ENCODE measurements at places on chromosomes 12 and 14.

DNA sequence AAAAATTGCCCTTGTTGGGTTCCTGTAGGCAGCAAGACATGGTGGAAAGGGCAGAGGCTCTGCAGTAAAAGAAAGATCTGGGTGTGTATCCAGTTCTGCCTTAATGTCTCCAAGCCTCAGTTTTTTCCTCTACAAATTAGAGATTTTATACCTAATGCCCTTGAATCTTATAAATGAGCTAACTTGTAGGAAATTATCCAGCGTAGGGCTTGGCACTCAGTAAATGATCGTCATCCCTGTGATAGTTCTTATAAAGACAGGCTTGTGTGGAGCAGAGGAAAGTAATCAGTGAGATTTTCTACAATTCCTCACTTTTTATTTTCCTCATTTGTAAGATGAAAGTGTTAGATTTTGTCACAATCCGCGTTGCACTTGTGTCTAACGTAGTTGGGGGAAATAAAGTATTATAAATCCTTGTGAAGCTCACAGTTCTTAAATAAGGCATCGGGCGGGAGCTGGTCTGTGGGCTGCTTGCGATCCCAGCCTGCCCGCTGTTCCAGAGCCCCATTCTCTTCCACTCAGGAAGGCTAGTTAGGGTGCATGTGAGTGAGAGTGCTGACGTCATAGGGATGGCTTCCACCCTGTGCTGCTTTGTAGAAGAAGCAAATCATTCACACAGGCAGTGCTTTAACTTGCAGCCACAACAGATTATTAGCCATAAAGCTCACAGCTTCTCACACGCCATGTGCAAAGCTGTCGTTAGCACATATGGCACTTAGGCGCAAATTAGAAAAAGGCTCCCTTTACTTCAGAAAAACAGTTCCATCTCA is 87.6 kb downstream of the EML1 start:
- no peak for DNase-seq

DNA sequence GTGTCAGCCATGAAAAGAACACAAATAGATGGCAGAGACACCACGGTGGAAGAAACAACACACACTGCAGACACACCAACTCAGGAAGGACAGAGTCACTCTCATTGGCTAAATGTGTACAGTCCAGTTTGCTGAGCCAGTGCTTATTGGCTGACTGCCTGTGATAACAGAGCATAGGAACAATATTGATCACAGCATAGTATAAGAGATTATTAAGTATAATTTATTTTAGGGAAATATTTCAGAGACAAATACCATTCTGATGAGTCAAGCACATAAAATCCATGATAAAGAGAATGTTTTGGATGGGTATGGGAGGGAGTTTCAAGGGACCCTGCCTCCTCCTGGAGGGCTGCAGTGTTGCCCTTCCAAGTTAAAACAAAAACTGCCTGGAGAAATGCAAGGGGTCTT is 50.9 kb downstream of the BTG1 start:
- DNase-seq, result no peak

GRCh38 chr12:131008131-131008912 is 54.6 kb downstream of the ADGRD1 start:
- DNase-seq, result no peak

GRCh38 chr14:30299915-30300314 is 259.0 kb upstream of the G2E3 start:
- no peak for DNase-seq

- DNase-seq, result no peak
Measured at GRCh38 chr12:32549675-32550079, 129.4 kb upstream of the DNM1L start.

DNA sequence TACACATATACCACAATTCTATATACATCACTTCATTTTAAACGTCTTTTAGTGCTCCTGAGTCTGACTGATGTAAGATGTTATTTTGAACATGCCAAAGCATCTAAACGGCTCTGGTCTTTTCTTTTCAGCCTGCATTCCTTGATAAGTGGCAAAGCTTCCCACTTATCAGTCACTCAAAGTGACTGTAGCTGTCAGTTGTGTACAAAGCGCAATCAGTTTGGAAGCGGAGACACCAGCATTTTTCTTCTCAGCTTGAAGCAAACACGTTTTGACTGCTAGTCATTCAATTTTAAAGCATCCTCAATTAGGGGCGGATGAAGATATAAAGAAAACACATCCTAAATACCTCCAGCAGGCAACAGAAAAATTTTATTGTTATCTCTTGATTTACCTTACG is 226.8 kb downstream of the SOX5 start:
- DNase-seq, result no peak

DNA sequence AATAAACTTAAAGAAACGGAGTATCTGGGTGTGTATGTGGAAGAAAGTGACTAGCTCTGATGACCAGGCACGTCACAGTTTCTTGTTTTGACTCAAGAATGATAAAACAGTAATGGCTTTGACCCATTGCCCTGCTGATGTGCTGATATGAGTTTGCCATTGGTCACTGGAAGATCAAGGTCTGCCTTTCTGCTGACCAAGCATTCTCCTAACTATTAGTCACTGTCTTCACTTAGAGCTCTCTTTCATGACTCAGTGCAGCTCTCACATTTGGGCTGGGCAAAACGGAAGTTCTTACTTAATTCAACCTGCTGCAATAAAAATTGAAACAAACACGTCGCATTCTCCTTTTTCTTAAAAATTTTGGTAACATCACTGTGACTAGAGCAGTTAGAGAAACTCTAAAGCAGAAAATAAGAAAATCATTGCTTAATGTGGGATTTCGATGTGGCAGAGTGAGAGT is 366.7 kb downstream of the BTG1 start:
- peak; percentile 85 for DNase-seq

- no peak for DNase-seq
Measured at GRCh38 chr12:1083889-1084262, 92.9 kb downstream of the ERC1 start.

DNA sequence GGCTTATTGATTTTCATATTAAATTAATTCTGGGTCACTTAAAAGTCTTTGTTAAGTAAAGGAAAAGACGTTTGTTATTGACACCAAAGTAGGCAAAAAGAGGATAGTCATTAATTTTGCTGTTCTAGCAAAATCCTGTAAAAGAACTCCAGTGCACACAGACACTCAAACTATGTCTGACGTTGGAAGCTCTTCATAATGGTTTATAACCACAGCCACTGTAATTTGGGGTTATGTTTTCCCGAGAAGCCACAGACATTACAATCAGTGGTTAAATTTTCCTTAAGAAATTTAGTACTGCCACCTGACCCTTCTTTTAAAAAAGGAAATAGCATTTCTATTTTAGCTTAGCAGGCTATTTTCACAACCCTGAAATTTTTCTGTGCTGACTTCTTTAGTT is 267.5 kb downstream of the CCDC91 start:
- DNase-seq, result no peak

DNA sequence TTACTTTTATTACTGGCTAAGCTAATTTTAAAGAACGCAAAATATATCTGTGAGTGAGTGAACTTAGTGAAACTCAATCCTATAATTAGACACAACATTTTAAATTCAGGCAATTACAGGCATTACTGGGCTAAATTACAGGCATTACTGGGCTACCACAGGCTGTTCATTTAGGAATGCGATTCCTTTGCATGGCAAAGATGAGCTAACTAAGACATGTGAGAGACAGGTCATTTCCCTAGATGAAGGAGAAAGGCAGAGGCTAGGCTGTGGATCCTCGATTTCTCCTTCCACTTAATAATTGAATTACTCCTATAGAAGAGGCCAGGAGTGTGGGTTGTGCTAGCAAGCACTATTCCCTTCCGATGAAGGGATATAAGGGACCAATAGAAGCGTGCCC is 429.4 kb upstream of the LMO3 start:
- DNase-seq, result no peak

- DNase-seq, result no peak
Measured at GRCh38 chr14:20472536-20473169, 3.4 kb downstream of the PNP start.

DNA sequence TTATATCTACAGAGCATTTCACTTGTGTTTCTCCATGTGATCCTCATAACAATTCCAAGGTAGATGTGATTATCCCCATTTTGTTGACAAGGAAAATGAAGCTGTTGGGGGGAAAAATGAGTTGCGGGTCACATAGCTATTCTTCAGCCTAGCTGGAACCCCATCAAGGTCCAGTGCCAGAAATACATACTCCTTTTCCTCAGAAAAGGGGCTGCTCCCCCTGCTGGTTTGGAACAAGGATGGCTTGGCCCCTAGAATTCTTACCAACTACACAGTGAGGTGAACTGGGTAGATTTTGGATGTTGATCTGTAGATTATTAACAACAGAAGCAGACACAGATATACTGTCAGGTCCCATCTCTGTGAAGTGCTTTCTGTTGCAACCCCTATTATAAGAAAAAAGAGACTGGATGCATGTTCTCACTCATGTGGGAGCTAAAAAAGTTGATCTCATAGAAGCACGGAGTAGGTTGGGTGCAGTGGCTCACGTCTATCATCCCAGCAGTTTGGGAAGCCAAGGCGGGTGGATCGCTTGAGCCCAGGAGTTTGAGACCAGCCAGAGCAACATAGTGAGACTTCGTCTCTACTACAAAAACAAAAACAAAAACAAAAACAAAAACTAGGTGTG is 8.9 kb downstream of the IKZF4 start:
- DNase-seq, result peak; percentile 55

GRCh38 chr12:51910691-51911090 is 3.4 kb downstream of the ACVRL1 start:
- DNase-seq, result no peak

- DNase-seq, result no peak
Measured at GRCh38 chr14:76727384-76727783, 33.9 kb upstream of the VASH1 start.

- DNase-seq, result peak; percentile 33
Measured at GRCh38 chr12:68612202-68612601, 1.5 kb downstream of the RAP1B start.

DNA sequence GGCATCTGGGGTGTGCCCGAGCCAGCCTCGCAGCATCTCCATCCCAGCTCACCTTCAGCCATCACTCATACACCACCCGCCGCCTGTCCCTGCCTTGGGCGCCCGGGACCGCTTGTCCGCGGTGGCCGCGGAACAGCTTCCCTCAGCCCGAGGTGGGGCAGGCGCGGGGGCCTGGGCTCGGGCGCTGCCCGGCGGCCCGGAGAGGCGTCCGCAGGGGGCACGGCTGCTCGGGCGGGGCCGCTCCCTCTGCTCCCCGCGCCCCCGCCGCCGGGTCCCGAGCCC is 430 bp downstream of the SLC41A2 start:
- DNase-seq, result peak; percentile 10

DNA sequence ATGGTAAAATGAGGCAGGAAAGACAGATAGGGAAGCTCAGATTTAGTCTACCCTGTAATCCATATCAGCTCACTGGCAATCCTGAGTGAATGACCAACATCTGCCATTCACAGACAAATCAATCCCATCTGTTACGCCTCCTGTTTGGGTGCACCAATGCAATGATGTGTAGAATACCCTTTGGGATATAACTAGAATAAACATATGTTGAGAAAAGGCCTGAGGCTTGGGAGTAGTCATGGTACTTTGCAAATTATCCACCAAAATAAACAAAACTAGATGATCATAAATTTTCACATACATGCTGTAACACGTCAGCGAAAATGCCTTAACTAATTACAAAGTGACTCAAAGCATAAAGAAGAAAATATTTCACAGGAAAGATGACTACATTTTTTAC is 78.8 kb downstream of the KCNC2 start:
- DNase-seq, result no peak

DNA sequence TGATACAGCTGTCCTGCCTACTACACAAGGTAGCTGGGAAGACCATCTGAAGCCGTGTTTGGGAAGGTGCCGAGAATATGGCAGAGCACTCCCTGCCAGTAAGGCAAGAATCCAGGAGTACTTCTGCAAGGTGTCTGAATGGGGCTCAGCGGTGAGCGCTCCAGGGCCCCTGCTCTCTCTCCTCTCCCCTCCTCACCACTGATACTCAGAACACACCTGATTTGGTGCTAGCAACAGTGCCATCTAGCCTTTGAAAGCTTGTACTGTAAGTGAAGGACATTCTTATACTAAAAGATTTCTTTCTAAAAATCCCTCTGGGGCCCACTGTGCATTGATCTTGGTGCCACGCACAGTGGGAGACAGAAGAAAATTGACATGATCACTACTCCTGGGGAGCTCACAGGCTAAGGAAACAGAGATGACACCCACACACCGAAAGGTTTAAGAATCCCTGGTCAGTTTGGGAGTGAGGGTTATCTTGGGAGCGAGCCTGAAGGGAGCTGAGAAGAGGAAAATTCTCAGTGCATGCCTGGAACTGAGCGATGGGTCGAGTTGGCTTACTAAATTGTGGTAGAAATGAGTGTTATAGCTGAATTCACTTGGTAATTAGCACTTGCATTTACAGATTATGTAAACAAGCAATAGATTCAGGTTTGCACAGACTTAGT is 216.9 kb downstream of the NTF3 start:
- DNase-seq, result no peak

DNA sequence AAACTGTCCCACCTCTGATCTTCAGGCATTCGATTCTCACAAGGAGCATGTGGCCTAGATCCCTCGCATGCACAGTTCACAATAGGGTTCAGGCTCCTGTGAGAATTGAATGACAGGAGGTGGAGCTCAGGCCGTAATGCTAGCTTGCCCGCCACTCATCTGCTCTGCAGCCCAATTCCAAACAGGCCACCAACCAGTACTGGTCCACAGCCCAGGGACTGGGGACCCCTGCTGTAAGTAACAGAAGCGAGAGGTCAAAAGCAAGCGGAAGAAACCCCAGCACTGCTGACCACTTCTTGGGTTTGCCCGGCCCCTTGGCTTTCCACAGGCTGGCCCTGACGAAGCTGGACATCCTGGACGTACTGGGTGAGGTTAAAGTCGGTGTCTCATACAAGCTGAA is 8.5 kb upstream of the SIVA1 start:
- DNase-seq, result no peak

DNA sequence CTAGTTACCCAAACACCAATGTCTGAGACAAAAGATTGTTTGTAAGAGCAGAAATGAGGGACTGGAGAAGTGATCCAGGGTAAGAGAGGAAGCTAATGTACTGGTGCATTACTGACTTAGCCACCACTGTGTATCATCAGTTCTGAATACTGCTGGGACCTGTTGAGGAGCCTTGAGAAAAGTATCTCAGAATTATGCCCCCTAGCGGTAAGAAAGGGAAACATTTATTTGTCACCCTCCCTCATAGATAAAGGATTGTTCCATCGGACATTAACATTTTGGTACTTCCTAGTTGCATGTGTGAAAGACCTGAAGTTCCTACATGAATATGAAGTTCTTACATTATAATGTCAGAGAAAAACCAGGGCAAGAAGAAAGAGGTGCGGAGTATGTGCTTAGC is 612.5 kb downstream of the FSCB start:
- no peak for DNase-seq

DNA sequence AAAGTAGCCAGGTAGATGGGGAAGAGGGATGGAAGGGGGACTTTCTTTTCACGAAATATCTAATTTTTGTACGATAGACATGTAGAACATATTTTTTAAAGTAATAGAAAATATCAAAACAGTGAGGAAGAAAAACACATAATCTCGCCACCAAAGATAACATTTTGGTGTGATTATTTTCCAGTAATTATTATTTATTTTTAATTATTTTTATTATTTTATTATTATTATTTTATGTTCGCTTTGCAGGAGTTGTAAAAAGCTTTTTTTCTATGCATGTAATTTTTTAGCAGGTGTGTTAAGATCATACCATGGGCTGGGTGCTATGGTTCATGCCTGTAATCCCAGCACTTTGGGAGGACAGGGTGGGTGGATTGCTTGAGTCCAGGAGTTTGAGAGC is 85.6 kb upstream of the CCND2 start:
- DNase-seq, result no peak

GRCh38 chr14:76500011-76500410 is 124.1 kb downstream of the ESRRB start:
- no peak for DNase-seq

GRCh38 chr14:80211153-80212022 is at the start of gene DIO2:
TSS of gene DIO2 (minus strand) at chr14:80211504. CDS start at chr14:80211472, 32 bp downstream.
- no peak for DNase-seq

- DNase-seq, result no peak
Measured at GRCh38 chr12:65536876-65537681, 258.6 kb downstream of the MSRB3 start.

Measured in CD4-positive, alpha-beta T cell treated with Interleukin-15 for 4 hours (primary cell).